ENCODE measurements at places on chromosomes 5 and 9.

DNA sequence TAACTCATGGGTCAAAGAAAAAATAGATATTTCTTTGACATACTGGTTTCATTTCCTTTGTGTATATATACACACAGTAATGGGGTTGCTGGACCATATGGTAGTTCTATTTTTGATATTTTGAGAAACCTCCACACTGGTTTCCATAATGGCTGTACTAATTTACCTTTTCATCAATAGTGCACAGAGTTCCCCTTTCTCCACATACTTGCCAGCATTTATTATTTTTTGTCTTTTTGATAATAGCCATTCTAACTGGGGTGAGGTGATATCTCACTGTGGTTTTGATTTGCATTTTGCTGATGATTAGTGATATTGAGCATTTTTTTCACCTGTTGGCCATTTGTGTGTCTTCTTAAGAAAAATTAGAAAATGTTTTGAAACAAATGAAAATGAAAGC, 78.4 kb upstream of the CKMT2 start:
- DNase-seq: no peak

- peak; percentile 33 for DNase-seq
Measured at GRCh38 chr9:114910541-114910940, 19.9 kb downstream of the TNFSF8 start.

GRCh38 chr9:108676355-108676754, 179.4 kb downstream of the ACTL7B start:
- DNase-seq: no peak

DNA sequence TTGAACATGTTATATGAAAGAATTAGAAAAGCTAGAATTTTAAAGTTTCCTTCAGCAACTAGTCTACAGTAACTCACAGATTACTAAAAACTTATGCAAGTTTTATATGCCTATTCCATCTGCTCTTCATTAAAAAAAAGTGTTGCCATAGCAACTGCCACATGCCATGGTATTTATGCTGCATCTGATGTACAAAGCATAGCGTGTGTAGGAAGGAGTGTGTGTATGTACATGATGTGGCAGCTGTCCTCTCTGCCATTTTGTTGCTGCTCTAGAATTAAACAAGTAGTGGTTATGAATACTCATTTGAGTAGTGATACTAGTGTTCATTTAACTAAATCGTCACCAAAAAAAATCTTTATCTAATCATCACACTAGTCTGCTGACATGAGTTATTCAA, 593.5 kb downstream of the CETN3 start:
- DNase-seq: no peak

DNA sequence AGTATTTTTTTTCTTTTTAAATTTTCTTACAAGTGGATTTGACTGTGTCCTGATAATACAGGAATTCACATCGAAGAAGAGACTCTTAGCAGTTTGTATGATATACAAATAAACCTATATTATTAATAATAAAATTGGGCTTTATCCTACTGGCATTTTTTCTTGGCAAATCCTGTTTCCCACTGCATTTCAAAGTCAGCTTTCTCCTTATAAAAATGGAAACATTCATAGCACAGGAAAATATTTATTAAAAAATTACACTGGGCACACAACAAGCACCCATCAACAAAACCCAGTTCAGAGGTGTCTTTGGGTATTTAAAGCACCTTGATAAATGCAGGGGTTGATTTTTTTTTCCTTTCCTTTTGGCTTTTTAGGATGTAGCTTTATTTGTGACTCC, 200.9 kb downstream of the MEF2C start:
- no peak for DNase-seq

DNA sequence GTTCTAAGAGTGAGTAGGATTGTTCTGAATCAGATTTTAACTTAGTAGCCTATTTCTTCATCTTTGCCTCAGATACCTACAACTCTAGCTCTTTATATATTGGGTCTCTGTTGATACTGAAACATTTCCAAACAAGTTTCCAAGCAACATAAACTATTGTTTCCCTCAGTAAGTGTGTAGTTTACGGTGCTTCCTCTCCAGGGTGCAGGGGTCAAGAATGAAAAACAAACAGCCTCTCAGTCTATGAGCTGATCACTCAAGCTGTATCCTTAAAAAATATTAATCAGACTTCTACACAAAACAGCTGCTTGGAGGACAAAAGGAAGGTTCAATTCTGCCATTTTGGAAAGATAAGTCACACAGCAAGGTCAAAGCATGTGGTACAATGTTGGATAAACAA, 75.0 kb downstream of the ADAMTS12 start:
- no peak for DNase-seq

DNA sequence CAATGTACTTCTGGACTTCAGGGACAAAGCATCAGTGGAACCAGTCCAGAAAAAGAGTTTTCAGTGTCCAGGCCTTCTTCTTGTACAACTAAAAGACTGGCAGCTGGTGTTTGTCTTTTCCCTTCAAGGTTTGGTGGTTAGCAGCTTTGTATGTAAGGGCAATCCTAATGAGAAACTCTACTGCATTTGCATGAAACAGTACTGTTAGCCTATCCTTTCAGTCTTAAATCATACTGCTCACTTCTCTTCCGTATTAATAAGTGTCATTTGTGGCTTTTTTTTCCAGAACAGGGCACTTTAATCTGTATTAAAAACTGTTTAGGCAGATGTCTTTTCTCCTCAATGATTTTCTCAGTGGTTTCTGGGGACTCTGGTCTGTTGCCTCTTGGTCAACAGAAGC, 48.9 kb downstream of the FAM174A start:
- no peak for DNase-seq

DNA sequence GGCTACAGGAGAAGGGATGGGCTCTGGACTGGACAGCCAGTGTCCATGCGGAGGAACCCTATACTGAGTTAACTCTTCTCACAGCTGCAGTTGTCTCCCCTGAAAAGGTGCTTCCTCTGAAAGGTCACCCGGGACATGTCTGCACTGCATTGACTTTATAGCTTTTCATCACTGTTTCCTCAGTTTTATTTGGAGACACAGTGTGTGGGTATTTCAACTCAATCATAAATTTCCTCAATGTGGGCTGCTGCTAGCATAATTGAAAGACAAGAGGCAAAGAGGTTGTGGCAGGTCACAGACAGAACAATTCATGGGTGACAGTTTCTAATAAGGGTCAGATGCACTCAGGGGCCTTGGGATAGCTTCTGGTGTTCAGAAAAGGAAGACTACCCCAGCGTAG, 336.8 kb downstream of the KDM4C start:
- DNase-seq: no peak

DNA sequence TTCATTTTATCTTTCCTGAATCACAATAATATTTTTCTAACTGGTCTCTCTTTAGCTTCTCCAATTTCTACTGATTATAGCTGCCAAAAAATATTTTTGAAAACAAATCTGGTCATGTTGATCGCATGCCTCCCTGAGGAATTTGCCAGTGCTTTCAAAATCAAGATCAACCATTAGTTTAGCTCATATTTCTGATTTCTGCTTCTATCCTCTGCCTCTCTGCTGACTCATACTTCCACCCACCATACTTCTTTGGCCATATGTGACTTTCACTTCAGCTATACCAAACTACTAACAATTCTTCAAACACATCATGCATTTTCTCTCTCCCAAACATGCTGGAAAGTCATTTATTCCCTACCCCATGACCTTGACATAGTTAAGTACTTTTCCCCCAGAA, 636.5 kb downstream of the TLE1 start:
- DNase-seq: no peak

DNA sequence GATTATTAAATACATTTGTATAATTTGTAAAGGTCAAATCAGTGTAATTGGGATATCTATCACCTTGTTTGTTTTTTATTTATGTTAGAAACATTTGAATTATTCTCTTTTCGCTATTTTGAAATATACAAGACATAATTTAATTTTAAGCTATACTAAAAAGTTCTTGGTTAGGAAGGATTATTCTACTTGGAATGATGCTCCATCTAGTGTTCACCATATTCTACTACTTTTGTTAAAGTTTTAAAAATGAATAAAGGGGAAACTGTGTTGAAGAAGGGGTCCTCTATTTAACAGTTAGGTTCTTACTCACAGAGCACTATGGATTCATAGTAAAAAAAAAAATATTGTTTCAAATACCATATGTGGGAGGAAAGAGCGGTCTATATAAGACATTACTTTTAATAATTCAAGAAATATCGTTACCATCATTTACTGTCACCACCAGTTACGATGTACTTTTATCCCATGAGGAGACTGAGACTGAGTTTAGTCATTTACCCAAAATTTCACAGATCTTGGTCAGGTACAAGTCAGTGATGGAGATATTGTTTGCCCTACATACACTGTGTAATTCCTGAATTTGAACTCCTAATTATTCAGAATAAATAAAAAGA, 6.3 kb upstream of the STOM start:
- DNase-seq: no peak

- DNase-seq: no peak
Measured at GRCh38 chr9:136670576-136671253, 8.0 kb downstream of the EGFL7 start.

GRCh38 chr9:86713470-86713869, 233.8 kb downstream of the GAS1 start:
- DNase-seq: no peak

DNA sequence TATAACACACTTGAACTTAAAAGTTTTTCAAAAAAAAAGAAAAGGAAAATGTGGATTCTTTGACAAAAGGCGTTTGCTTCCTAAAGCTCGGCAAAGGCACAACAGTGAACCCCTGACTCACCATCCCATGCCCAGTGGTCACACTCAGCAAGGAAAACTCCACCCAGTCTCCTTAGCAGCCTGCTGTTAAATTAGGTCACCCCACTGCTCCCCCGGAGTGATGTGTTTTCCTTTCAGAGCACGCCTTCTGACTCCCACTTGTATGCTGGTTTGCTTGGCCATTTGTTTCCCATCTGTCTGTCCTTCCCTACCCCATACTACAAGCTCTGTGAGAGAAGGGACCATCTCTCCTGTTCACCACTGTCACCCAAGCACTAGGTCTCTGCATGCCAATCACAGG, 23.8 kb downstream of the RETREG1 start:
- no peak for DNase-seq

- no peak for DNase-seq
Measured at GRCh38 chr9:127917603-127918002, 762 bp upstream of the ST6GALNAC4 start.

- no peak for DNase-seq
Measured at GRCh38 chr5:71932131-71932654, 175.1 kb upstream of the MAP1B start.

- no peak for DNase-seq
Measured at GRCh38 chr5:91361790-91362189, 21.3 kb downstream of the ARRDC3 start.

DNA sequence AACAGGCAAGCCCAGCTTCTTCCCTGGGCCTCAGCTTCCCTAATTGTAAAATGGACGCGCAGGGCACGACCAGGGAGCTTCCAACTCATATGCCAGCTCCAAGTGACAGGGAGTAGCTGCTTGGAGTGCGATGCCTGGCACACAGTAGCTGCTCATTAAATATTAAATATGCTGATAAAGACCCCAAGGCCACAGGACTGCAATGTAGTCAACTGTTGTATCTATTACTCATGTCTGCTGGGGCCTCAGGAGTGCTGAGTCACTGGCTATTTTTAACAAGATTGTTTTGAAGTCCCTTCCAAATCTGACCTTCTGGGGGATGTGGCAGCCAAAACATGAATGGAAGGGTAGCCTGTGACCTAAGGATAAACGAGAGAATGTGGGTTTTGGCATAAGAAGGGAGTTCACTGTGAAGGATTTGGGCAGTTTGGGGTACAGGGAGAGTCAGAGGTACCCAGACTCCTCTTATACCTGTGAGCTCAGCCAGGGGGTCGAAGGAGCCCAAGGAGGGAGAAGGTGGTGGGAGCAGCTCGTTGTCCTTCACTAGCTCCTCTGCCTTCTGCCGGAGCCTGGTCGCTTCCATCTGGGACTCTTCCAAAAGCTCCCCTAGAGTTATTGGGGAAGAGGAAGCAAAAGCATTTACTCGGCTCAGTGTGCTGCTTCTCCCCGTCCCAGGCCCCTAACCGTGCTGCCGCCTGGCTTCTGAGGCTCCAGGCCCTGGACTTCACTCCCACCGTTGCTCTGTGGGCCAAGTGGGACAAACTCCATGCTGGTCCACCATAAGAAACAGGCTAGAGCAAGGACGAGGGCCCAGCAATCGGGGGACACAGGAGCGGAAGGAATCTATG, 17.5 kb downstream of the TNIP1 start:
- peak; percentile 47 for DNase-seq

- DNase-seq: peak; percentile 19
Measured at GRCh38 chr9:95383845-95384244, 66.3 kb upstream of the FANCC start.

DNA sequence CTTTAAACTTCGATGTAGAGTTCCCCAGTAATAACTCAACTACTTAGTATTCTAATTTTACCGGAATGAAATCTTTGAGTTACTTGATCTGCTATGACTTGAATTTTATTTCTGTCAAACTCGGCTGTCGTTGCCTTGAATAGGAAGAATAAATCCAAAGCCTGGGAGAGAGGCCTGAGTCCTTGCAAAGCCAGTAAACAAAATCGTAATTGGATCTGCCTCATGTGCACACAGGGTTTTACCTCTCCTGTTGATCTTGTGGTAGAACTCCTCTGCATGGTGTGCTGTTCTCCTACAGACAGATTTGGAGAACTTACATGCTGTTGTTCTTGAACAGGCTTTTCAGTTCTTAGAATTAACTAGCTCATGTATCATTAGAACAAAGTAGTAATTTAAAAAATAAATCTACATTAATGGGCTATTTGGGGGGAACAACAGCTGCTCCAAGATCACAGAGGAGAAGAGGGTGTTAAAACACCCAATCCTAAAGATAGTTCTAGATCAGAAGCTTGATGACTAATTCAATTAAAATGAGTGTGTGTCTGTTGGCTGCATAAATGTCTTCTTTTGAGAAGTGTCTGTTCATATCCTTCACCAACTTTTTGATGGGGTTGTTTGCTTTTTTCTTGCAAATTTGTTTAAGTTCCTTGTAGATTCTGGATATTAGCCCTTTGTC, 28.9 kb downstream of the HSPB3 start:
- DNase-seq: peak; percentile 16

DNA sequence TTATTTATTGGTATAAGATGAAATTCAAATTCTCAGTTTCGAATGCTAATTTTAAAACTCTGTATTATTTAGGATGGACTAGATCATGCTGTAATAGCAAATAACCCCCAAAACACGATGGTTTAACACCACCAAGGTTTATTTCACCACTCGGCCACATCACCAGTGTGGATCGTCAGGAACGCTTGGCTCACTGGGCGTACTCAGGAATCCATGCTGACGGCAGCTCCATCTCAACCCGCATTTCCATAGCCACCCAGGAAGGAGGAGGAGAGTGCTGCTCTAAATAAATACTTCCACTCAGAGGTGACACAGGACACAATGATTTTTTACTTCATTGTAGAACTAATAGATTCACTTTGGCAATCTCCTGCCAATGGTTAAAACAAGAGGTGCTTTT, 347.4 kb downstream of the SH3GL2 start:
- no peak for DNase-seq

- DNase-seq: no peak
Measured at GRCh38 chr5:114412510-114413171, 50.8 kb downstream of the KCNN2 start.

DNA sequence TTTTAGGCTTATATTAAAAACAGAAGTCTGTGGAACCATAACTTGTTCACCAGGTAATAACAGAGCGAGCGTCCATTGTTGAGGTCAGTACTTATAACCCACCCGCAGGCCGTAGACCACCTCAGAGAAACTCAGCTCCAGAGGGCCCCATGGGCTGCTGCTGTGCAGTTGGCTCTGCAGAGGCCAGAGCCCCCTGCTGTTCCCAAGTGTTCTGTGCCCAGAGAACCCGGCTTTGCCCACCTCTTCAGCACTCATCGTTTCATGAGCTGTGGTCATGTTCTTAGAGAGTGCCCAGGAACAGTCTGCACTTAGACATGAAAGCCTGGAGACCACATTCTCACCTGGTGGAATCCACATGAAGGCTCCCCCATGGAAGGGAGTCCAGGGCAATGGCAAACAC, 50.4 kb upstream of the SLC2A8 start:
- DNase-seq: no peak

All from SJCRH30 (cell line).